Stimulated activated CD8-positive, alpha-beta memory T cell treated with anti-CD3 and anti-CD28 coated beads, Interleukin-7, amount 100 ng/mL, for 1 hour (primary cell): ENCODE measurements at places on chromosomes 5 and 9.

- no peak for DNase-seq
Measured at GRCh38 chr5:156359476-156359875, 32.5 kb downstream of the SGCD start.

DNA sequence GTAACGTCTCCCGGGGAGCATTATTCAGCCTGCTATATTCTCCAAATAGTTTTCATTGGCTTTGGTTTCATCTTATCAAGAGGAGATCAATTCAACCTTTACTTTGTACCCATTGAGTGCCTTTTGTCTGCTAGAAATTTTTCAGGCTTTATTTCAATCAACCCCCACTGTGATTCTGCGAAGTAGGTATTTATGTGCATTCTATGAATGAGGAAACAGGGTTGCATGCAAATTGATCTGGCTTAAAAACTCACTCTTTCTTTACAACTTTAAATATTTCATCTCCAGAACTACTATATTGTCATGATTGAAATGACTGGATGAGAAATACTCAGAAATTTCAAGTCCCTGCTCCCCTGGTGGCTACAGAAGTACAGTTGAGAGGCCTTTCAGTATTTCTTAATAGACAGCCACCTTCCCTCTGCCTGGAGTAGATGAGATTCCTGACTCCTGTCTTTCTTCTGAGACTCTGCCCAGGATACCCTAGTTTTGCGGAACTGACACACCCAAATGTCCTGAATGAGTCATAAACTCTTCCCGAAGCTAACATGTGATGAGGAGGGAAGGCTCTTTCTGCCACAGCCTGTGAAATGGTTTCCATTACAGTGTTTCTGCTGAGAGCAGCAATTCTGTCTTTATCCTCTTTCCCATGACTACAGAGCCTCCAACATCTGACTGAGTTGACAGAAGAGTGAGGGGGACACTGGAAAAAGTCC, 52.6 kb upstream of the TNC start:
- no peak for DNase-seq

DNA sequence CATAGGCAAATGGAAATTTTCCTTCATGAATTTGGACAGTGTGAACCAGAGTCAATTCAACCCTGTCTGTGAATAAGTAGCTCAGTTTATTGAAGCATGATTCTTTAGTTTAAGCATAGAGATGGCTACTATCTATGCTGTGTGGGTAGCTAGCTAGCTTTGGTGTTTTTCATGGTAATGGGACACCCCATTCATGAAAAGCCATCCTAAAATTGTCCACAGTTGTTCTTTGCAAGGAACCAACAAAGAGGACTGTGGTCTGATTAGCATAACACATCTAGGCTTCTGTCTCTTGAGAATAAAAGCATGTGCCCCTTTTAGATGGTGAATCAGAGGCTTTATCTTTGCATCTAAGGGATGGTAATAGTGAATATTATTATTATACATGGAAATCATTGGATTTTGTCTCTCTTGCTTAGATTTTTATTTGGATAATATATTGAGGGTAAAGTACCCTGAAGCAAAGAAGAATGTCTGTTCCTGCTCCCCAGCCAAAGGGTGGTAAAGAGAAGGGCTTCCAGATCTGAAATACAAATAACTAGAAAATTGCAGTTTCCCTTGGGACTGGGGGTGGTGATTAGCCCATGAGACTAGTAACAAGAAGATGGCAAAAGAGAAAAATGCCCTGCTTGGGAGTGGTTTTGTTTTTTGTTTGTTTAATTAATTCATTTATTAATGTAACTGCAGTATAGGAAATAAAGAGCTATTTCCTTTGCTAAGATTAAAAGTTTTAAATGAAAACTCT, 624.2 kb upstream of the ZNF608 start:
- no peak for DNase-seq

GRCh38 chr5:58366461-58366860, 93.4 kb downstream of the PLK2 start:
- DNase-seq: no peak

- no peak for DNase-seq
Measured at GRCh38 chr9:126303488-126303887, 23.1 kb upstream of the MVB12B start.

DNA sequence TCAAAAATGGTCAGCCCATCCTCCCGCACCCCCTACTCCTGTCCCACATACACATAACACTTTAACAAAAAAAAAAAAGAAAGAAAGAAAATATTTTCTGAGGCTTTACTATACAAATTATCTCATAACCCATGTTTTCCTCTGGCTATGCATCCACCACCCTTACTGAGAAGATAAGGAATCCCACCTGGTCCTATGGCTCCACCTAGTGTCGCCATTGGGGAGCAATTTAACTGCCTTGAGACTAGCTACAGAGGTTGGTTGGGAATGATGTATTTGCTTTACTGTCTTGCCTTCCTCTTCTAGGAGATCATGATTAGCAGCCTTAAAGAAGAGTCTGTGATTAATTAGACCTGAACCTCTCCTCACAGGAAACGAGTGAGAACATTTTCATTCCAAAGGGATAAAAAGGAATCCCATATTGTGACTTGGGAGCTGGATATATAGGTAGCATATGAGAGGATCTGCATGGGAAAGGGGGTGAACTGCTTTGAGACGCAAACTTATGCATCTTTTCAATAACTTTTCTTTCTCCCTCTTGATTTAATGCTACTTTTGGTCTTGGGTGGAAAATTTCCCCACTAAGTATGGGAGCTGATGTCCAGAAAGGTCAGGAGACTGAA, 77.7 kb upstream of the SELENOP start:
- peak; percentile 16 for DNase-seq

- DNase-seq: no peak
Measured at GRCh38 chr5:57572461-57572860, 89.8 kb upstream of the ACTBL2 start.

- no peak for DNase-seq
Measured at GRCh38 chr9:18063856-18064390, 410.0 kb upstream of the ADAMTSL1 start.

DNA sequence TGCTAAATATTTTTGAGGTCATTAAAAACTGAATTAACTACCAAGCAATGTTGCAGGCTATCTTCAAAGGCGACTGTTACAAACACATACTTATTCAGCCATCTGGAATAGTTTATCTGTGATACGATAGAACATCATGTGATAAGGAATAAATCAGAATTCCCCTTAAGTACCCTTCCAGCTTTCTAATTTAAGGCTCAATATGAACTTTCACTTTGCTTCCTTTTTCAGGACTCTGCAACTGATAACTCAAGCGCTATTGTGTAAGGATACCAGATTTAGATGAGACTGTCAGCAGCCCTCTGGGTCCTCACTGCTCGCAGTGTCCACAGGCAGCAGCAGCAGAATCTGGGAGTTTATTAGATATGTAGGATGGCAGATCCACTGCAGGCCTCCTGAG, 416.3 kb downstream of the SPATA31D1 start:
- DNase-seq: no peak

- DNase-seq: no peak
Measured at GRCh38 chr5:142578161-142578830, 107.6 kb downstream of the FGF1 start.

DNA sequence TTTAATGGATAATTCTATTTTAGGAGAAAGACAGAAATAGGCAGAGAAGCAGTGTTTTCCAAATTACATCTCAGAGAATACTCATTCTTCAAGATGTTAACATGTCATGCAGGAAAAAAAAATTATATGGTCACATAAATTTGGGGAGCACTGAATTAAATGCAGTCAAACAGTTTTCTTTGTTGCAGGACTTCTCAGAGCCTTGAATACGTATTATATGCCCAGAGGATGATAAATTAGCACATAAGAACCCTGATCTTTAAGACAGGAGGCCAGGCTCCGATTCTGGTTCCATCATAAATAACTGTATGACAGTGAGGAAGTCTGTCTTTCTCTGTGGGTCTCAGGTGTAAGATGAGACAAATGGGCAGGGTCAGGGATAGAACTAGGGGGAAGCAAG, 41.4 kb downstream of the FAT2 start:
- DNase-seq: no peak
